CD8-positive, alpha-beta memory T cell (primary cell): ENCODE measurements at places on chromosomes 13 and 19.
A peak's percentile ranks its signal among the peaks of the same experiment; 100 is the strongest.

- no peak for DNase-seq
Observed at GRCh38 chr13:37491661-37492060, 106.9 kb downstream of the POSTN start.

GRCh38 chr19:1933244-1933643 lies 7.7 kb upstream of the CSNK1G2 start:
- no peak for DNase-seq

- no peak for DNase-seq
Observed at GRCh38 chr13:112639521-112639920, 50.3 kb upstream of the ATP11A start.

- no peak for DNase-seq
Observed at GRCh38 chr19:40387155-40387554, 2.8 kb downstream of the HIPK4 start.

GRCh38 chr19:29819986-29820385 lies 8.2 kb downstream of the CCNE1 start:
- DNase-seq: no peak

DNA sequence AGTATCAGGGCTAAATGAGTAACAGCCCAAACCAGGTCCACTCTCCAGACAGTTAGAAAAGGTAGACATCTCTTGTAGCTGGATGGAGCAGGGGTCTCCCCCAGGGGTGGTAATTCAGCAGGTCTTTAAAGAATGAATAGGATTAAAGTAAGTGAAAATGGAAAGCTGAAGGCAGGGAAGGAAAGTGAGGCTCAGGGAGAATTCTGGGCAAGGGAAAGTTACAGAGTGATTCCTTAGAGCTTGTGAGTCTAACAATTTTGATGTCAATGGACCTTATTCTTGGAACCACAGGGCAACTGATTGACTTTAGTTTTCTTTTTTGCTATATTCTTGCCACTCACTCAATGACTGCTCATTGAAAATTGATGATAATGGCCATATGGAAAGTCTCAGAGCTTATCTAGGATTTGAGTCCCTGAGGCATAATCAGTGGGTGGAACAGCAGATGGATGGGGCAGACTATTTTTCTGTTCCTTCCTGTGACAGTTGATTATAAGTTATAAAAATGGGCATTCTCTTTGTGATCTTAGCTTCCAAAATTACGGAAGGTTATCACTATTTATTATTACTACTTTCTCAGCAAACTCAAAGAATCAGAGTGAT lies 76.9 kb downstream of the LRCH1 start:
- no peak for DNase-seq

DNA sequence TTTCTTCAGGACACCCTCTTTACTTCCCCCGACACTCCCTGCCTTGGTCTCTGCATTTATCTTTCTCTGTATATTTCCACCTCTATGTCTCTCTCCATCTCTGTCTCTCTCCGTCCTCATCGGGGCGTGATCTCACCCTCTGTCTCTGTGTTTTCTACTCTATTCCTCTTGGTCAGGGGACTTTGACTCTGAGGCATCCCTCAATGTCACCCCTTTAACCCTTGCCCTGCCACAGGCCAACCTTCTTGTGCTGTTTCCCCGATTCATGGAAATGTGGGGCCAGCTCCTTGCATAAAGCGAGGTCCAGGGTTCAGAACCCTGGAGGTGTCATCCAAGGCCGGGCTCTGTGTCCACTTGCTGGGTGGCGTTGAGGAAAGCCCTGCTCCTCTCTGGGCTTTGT lies 46.8 kb downstream of the COLGALT1 start:
- no peak for DNase-seq

GRCh38 chr13:24613755-24614154 lies 66.5 kb upstream of the ATP12A start:
- DNase-seq: no peak

- no peak for DNase-seq
Observed at GRCh38 chr19:8138201-8138600, 11.2 kb downstream of the FBN3 start.

DNA sequence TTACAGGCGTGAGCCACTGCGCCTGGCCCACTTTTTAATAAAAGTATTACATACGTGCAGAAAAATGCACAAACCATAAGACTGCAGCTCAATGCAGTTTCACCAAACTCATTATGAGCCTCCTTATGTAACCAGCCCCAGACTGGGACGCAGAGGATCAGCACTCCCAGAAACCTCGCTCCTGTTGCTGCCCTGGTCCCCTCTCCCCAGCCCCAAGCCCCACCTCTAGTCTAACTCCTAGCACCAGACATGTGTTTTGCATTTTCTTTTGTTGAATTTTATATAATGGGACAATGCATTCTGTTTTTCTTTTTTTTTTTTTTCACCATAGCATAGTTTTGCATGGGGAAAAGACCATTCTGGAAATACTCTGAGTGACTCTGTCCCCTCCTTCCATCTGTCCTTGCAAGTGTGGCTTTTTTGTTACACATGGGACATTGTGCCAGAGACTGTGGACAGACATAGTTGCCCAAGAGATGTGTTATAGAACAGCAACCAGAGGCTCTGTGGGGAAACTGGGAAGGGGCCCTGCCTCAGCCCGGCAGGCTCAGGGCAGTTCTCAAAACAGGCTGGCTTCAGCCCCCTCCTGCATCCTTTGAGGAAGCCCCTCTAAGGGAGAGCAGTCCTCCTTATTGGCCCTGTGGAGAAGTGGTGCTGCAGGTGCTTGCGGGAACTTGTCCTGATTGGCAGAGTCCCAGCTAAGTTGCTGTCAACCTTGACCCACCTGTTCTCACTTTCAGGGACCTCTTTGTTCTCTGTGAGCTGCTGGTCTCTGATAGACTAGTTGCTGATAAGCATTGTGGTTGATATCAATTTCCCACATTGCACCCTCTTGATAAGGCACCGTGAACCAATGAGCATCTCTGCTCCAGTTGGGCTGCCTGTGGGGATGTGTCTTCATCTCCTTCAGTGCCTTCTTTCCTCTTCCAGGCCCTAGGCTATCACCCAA lies 13.8 kb upstream of the OLFM4 start:
- DNase-seq: no peak

DNA sequence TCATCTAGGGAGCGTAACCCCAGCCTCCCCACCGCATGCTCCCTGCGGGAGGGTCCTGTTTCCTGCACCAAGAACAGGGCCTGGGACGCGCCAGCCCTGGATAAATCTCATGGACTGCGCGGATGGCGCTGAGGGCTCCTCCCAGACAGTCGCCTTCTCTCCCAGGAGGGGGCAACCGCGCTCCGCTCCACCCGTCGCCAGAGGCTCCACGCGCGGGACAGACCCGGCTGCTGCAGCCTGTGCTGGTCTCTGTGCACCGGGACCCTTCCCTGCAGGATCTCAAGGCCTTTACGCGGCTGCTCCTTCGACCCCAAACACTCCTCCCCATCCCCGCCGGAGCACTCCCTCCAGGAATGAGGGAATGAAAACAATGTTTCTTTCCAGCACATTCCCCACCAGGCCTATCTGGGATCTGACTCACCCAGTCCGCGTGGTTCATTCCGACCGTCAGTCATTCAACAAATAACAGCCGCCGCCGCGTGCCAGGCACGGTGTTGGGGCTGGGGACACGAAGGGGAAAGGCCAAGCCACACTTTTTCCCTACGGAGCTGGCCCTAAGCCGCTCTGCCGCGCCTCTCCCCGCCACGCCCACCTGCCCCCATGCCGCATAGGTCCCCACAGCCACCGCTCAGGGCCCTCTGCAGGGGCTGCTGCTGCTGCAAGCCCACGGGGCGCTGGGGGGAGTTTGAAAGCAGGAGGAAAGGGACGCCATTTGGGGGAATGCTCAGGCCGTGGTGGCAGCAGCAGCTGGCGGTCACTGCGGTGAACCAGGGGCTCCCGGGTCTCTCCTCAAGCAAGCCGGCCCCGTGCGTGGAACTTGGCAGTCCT lies 6.0 kb downstream of the PNMA8B start:
- DNase-seq: no peak

DNA sequence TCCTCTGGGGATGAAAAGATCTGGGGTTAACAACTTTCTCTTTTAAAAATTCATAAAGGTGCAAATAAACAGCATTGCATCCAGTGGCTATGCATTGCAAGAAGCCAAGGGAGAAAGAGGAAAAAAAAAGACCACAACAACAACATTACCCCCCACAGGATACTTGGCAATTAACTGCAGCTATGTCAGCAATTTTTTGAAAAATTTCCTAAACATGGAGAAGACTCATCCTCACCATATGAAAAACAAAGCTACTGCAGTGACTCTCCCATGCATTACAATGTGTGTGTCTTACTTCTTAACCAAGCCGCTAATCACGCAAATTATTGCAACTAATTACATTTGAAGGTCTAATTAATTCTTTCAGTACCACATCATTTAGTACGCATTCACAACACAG lies 309.8 kb upstream of the ZNF507 start:
- no peak for DNase-seq

- no peak for DNase-seq
Observed at GRCh38 chr13:99296398-99296797, 10.8 kb downstream of the GPR183 start.

DNA sequence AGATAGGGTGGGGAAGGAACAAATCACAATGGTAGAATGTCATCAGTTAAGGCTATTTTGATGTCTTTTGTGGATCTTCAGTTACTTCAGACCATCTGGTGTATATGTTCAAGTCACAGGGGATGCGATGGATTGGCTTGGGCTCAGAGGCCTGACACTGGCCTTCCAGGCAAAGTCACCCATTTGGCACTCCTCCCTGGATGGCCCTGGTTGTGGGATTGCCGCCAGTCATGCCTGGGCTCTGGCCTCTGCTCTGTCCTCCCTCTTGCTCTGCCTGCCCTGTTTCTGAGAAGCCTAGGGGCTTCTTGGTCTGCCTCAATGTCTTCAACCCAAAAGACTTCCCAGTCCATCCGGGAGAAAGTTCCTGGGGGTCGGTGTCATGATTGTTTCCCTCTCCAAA lies 50.2 kb downstream of the ZNF146 start:
- DNase-seq: no peak

GRCh38 chr13:113537909-113538688 lies 46.5 kb upstream of the TFDP1 start:
- DNase-seq: no peak

GRCh38 chr19:14301150-14301549 lies 80.1 kb upstream of the ADGRE5 start:
- no peak for DNase-seq

DNA sequence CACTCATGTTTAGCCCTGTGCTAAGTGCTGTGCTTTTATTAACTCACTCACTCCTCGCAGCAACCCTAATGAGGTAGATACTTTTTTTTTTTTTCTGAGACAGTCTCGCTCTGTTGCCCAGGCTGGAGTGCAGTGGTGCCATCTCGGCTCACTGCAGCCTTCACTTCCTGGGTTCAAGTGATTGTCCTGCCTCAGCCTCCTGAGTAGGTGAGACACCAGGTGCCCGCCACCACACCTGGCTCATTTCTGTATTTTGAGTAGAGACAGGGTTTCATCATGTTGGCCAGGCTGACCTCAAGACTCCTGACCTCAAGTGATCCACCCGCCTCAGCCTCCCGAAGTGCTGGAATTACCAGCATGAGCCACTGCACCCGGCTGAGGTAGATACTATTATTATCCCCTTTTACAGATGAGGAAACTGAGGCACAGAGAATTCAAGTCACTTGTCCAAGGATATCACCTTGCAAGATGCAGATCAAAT lies 2.5 kb downstream of the ITPKC start:
- DNase-seq: no peak

DNA sequence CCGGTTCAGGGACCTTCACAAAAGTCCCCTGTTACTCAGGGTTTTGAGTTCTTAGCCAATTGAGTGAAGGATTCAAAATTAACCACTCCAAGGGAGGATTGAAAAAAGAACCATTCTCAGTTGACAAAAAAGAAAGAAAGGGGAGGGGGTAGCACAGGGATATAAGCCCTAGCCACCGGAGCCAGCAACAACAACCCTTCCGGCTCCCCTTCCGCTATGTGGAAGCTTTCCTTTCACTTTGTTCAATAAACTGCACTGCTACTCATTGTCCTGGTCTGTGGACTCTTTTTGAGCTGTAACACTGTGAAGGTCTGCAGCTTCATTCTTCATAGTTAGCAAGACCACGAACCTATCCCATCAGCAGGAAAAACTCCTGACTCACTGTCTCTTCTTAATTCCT lies 1488.1 kb upstream of the PRR20A start:
- DNase-seq: no peak

DNA sequence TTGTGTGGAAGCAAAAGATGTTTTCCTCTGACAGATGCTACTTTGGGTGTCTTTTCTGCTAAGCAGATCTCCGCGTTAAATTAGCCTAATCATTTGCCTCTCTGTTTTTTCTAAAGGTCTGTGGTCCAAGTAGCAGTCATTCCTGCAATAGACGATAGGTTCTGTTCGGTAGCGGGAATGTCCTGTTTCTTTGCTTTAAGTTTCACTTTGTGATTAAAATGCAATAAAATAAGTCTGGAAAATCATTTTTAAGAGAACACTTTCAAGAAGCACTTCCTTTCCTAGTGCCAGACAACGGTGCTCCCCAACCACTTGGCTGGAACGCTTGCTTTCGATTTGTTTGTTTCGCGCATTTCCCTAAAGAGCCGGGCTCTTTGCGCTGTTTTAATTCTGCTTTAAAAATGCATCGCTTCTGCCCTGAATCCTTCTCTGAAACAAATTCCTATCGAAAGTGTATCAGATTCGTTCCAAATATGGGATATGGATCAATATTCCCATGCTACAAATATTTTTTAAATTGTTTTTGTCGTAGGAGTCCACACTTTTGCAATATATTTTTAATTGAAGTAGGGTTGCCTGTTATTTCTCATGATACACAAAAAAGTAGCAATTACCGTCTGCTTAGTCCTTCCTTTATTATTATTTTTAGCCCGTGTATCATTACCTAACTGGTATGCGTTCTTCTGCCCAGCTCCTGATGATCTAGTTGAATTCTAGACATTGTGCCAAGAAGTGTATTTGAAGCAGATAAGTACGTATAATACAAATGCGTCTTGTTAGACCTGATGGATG lies 14.2 kb downstream of the ZIC2 start:
- DNase-seq: no peak

- no peak for DNase-seq
Observed at GRCh38 chr13:110403315-110403714, 96.2 kb downstream of the COL4A2 start.

DNA sequence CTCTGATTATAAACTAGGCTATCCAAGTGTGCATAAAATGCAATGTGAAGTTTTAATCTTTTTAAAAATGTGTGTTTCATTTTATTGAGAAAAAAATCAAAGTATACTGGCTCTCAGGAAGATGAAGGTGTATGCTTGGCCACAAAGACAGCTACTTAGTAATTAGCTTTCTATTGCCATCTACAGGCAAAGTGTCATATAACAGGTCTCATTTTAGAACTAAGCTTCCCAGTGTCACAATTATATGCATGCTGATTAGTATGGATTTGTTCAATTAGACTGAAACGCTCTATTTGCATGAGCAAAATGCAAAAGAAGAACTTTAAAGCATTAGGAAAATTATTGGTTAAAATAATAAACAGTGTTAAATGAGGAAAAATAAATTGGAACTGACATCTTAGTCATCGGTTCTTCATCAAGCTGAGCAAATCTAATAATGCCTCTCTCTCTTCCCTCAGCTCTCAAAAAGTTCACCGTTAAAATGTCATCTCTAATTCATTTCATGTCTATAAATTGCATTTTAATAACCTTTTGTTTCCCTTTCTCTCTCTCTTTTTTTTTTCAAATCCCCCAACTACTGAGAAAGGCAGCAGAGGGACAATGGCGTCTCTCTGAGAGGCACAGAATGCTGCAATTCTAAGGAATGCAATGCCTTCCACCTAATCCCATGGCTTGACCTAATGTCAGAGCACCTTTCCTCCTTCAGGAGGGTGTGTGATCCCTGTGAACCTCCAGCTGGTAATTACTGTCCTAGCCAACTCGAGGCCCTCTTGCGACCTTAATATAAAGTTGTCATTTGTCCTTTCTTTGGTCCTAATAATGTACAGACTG lies 313.1 kb upstream of the MAB21L1 start:
- no peak for DNase-seq

- peak; percentile 56 for DNase-seq
Observed at GRCh38 chr19:8654591-8655339, 24.3 kb downstream of the NFILZ start.
